ENCODE measurements at places on chromosomes 5 and 9.

- DNase-seq, result no peak
Observed at GRCh38 chr5:139806726-139807646, 11.4 kb downstream of the PSD2 start.

DNA sequence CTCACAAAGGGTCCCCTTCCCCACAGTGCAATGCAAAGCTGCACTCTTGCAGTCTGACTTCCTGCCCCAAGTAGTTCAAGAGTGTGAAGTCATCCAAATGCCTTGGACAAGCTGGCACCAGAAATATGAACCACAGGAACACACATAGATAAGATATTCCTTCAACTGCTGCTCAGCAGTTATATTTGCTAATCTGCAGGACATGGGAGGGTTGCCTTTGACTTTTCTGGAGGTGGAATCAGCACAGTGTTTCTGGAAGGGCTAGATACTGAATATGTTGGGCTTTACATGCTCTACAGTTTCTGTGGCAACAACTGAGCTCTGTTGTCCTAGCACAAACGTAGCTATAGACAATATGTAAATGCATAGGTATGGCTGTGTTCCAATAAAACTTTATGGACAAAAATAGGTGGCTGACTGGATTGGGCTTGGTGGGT, 96.7 kb upstream of the PCA3 start:
- no peak for DNase-seq

GRCh38 chr9:134337469-134337868, 11.2 kb downstream of the RXRA start:
- no peak for DNase-seq

- peak; percentile 43 for DNase-seq
Observed at GRCh38 chr9:35481347-35481975, 8.4 kb upstream of the RUSC2 start.

- peak; percentile 44 for DNase-seq
Observed at GRCh38 chr9:75148561-75148960, 60.2 kb downstream of the OSTF1 start.

DNA sequence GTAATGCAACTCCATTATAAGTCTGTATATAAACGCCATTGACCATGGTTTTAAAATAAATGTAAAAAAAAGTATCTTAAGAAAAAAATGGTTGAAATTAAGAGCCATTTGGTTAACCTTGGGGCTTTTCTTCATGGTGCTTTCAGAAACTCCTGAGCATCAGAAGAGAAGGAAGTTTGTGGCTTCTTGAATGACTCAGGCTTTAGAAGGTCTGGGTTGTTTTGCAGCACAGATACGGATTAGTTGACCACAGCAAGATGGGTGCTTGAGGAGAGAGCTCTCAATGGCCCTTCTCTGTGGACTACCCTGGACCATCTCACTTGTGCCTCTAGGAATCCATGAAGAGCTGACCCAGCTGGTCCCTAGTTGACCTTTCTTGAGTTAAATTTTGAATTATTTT, 189.5 kb downstream of the TMEM38B start:
- peak; percentile 41 for DNase-seq

DNA sequence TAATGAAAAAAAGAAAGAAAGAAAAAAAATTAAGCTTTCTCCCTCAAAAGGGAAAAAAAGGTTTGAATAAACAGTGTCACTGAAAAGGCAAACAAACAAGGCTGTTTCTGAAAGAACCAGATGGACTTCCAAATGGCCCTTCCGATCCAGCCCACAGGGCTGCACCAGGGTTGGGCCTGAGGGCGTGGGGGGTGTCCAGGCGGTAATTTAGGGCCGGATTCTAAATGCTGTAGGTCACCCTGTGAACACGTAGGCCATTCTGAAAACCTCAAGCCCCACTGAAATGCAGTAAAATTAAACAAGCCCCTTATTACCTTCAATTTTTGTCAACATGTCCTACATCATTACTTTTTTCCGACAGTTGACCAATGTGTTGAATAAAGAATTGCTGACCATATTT, 132.1 kb downstream of the HSD17B3 start:
- DNase-seq, result no peak

DNA sequence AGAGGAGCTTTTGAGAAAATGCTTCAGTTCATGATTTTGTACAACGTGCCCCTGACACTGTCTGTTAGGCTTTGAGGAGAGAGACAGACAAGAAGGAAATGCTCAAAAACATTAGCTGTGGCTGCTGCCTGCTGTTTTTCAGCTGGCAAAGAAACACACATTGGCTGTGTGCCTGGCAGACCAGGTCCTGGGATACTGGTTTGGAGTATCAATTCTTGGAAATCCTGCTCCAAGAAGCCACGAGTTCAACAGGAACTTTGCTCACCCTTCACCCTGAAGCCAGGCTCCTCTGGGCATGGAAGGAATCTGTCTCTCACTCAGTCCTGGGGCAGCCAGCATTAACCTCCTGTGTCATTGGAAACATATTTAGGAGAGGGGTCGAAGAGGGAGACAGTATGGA, 245.5 kb downstream of the AUH start:
- no peak for DNase-seq

- no peak for DNase-seq
Observed at GRCh38 chr9:91803151-91803940, 146.7 kb downstream of the ROR2 start.

GRCh38 chr9:87516222-87516925, 18.7 kb downstream of the DAPK1 start:
- DNase-seq, result no peak

GRCh38 chr9:71931166-71931565, 19.7 kb downstream of the C9orf85 start:
- no peak for DNase-seq

DNA sequence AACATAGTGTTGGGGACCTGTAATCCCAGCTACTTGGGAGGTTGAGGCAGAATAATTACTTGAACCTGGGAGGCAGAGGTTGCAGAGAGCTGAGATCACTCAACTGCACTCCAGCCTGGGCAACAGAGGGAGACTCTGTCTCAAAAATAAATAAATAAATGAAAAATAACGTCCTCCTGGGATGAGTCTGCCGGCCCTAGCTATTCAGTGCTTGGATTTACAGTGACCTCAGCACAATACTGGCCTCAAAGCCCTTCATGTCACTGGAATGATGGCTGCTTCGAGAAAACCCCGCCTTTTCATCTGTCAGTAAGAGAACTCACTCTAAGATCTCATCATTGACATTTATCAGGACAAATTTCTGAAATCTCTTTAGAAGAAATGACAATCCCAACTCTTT, 35.5 kb downstream of the SOX30 start:
- no peak for DNase-seq

- DNase-seq, result peak; percentile 62
Observed at GRCh38 chr9:121267689-121268597, at the start of gene GSN. TSS of gene GSN (plus strand) at chr9:121268162. CDS start at chr9:121301972, 33,810 bp downstream.

DNA sequence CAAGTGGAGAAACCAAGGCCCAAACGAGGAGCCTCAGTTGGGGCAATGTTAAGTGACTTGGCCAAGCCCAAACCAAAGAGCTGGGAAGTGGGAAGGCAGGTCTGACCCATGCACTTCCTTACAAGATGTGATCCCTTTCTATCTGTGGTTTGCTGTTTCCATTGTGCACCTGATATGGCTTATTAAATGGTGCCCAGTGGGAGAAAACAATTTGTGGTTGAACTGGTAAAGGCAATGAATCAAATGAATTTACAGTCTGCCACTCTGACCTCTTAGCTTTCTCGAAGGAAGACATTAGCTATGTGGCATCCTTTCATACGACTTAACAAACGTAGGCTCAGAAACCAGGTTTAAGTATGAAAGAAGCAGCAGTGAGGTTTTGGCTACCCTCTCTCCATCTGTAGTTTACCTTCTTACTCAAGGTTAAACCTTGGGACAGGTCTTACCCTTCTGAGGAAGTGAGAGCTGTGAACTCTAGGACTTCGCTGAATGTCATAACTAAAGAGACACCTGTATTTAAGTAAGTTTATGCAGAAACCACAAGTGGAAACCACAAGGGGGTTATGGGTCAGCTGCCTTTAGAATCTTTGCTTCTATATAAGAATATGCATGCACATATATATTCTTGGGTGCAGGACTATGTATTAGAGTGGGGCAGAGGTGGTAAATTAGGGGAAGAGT, 100.5 kb upstream of the SPATA31D4 start:
- DNase-seq, result no peak

- no peak for DNase-seq
Observed at GRCh38 chr9:8179381-8180053, 379.9 kb upstream of the DMAC1 start.

DNA sequence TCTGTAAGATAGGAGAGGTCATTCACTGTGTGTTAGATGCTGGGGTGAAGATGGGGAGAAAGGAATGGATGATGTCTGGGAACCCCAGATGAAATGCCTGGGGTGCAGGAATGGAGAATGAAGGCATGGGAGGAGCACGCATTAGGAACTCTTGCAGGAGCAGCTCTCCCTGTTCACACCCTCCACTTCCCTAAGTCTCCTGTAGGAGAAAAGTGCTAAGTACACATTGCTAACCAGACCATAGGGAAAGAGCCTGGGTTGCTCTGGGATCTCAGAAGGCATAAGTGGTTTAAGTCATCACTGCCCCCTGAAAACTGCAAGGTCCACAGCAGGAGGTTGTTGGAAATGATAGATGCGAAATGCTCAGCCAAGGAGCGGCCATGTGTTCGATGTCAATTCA, 163.1 kb downstream of the SEC61B start:
- DNase-seq, result no peak

DNA sequence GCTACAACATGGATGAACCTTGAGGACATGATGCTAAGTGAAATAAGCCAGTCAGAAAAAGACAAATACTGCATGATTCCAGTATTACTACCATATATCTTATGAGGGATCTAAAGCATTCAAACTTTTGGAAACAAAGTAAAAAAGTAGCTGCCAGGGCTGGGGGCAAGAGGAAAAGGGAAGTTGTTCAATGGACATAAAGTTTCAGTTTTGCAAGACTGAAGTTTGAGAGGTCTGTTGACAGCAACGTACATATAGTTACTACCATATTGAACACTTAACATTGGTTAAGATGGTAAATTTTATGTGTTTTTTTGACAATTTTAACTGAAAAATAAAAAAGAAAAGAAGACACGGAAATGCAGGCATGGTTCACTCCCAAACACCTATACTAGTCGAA, 77.6 kb downstream of the MAPKAP1 start:
- no peak for DNase-seq

- DNase-seq, result no peak
Observed at GRCh38 chr5:171867786-171868185, 82.2 kb downstream of the SMIM23 start.

- DNase-seq, result no peak
Observed at GRCh38 chr5:42387563-42387962, 35.7 kb upstream of the GHR start.

- no peak for DNase-seq
Observed at GRCh38 chr5:154311362-154311761, 120.8 kb downstream of the GALNT10 start.

DNA sequence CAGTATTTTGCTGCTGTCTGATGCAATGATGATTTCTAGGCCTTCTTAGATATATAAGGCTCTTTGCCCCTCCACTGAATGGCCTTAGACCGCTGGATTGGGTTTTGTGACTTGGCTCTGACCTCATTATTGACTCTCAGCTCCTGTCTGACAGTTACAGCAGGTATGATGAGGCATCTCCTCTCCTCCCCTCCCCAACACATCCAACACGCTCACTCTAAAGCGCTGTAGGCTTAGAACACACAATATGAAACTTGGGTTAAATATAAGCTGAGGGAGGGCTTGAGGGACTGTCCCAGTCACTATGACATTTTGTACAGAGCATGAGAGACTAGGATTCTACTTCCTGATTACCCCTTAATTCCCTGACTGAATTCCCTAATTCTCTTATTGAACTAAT, 18.8 kb upstream of the CER1 start:
- DNase-seq, result no peak

- DNase-seq, result no peak
Observed at GRCh38 chr9:95742821-95743220, 132.7 kb upstream of the ERCC6L2 start.

DNA sequence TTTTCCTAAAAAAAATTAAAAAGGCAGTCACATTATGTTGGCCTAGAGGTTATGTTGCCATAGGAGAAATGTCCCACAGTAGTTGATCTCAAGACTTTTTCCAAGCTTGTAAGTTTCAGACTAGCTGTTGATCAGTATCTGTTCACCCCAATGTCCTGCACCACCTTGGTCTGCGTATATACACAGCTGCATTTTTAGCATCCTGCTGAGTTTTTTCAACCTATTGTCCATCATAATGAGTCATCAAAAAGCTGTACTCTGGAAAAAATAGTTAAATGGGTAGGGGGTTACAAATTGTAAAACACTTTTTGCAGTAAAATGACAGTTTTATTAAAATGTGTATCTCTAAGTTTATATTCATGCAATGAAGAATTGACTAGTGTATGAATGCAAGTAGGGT, 53.2 kb upstream of the TMEM171 start:
- no peak for DNase-seq

- DNase-seq, result peak; percentile 43
Observed at GRCh38 chr9:78292716-78293497, 4.0 kb upstream of the PSAT1 start.

- DNase-seq, result no peak
Observed at GRCh38 chr9:136690806-136691261, 3.6 kb upstream of the AGPAT2 start.

- no peak for DNase-seq
Observed at GRCh38 chr9:110728058-110728457, 59.5 kb downstream of the MUSK start.

DNA sequence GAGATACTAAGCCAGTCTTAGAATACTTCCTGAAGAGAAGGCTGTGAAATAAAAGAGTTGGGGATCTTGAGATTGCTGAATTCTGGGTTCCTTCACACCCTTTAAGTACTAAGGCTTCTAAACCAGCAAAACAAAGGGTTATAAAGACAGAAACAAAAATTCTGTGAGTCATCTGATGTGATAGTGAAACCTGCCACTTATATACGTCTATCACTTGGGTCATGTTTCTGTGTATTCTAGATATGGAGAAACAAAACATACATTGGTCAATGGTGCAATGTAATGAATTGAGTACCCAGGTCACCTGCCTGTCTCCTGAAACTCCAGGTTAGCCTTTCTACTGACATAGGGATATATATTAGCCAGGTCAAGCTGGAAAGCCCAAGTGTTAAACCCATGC, 319.3 kb upstream of the GRAMD2B start:
- DNase-seq, result no peak

GRCh38 chr9:5112646-5113045, 72.8 kb downstream of the INSL6 start:
- no peak for DNase-seq

GRCh38 chr9:98357921-98358535, 102.6 kb upstream of the TBC1D2 start:
- DNase-seq, result peak; percentile 5

- DNase-seq, result no peak
Observed at GRCh38 chr9:130110596-130111021, 56.9 kb downstream of the GPR107 start.

- DNase-seq, result no peak
Observed at GRCh38 chr5:157388111-157388710, 71.8 kb upstream of the NIPAL4 start.

- DNase-seq, result no peak
Observed at GRCh38 chr5:170570476-170570875, 66.7 kb downstream of the KCNIP1 start.

DNA sequence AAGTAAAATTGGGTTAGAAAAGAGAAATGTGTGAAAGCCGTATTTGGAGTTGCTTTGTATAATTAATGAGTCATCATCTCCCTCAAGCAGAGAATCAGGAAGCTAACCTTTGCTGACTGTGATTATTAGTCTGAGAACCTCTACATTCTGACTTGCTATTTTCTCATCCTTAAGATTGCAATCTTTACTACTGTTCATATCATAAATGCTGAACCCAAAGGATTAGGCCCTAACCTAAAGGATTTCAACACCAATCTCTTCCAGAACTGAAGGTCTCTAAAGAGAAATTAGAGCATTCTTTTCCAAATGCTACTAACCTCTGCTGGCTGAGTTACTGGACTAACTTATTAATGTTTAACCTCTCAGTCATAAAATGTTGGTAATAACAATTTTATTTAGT, 538.1 kb upstream of the MEF2C start:
- DNase-seq, result no peak

Measured in activated CD8-positive, alpha-beta T cell treated with anti-CD3 and anti-CD28 coated beads, Interleukin-2, amount 10 ng/mL, durations not matched to agents 7 days and 5 days (primary cell).